ENCODE measurements at places on chromosomes 7 and 10. TPM values are rescaled to one million over a fixed set of nuclear protein-coding genes. Genes with fewer than 3 reads are reported as not detected.

The VENTX gene
- total RNA-seq = not detected

The TRIM73 gene
- total RNA-seq = 1.4 TPM

The ENKUR gene
- total RNA-seq = not detected

The GNAT3 gene
- total RNA-seq = not detected

The ITIH5 gene
- not detected for total RNA-seq

The MUC12 gene
- not detected for total RNA-seq

The CNPY1 gene
- total RNA-seq = not detected

The BLVRA gene
- total RNA-seq = 68.1 TPM

The RAB19 gene
- total RNA-seq = not detected

Measured in NCI-H460 (cell line).